Activated CD8-positive, alpha-beta memory T cell treated with anti-CD3 and anti-CD28 coated beads, Interleukin-2, amount 10 ng/mL, durations not matched to agents 7 days and 5 days (primary cell): ENCODE measurements at places on chromosomes 5 and 9. TPM values are rescaled to one million over a fixed set of nuclear protein-coding genes. Genes with fewer than 3 reads are reported as not detected.

GRCh38 chr5:132444841-132445639 lies 45.5 kb downstream of the IRF1 start:
- no peak for DNase-seq

- DNase-seq = no peak
Observed at GRCh38 chr9:88980740-88981203, 10.5 kb upstream of the S1PR3 start.

DNA sequence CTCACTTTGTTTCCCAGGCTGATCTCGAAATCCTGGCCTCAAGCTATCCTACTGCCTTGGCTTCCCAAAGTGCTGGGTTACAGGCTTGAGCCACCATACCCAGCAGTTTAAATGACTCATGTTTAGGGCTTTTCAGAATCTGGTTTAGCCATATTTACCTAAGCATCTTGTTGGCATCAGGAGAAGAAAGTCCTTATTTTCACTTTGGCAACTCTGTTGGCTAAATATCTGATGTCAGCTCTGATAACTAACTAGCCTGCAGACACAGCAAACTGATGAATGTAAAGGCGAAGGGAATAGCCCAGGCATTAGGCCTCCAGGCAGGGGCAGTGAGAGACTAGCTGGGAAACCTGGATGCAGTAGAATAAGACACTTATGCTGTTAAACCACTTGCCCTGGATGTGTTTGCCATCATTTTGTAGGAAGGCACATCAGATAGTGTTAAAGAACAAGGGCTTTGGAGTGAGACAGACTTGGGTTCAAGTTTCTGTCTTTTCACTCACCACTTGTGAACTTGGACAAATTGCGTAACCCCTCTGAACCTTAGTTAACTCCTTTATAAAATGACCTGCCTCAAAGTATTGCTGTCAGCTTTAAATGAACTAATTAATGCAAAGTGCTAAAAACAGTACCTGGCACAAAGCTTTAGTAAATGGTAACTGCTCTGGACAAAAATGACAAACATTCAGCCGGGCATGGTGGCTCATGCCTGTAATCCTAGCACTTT lies 34.7 kb upstream of the GARNL3 start:
- DNase-seq = no peak

DNA sequence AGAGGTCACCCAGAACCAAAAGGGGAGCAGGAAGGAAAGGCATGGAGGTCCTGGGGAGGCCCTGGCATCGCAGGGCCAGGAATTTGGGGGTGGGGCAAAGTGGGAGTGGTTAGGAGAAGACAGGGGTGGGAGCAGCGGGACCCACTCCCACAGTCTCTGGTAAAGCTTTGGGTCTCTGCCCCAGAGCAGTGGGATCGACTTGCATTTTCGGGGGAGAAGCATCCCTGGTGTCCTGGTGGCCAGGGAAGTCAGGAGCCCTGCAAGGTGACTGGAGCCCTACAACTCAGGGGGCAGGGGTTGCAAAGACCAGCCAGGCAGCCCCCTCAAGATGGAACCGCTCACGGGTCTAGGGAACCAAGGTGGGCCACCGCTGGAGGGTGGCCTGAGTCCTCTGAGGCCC lies 22.4 kb upstream of the GTF3C5 start:
- DNase-seq = no peak

DNA sequence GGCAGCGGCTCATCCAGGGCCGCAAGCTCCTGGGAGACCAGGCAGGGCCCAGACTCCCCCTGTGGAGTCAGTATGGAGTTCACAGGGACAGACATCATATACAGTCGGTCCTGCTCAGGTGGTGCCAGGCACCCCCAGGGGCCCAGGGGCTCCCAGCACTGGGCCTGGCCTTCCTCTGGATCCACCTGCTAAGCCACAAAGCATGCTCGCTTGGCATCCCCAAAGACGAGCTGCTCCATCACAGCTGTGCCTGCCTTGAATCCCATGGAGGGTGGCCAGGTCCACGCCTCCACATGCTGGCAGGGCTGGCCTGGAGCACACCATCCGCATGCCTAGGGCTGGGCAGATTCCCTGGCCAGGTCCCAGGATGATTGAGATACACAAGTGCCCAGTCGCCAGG lies 4.6 kb downstream of the BICD2 start:
- DNase-seq = no peak

GRCh38 chr9:127763918-127764384 lies 14.5 kb downstream of the SH2D3C start:
- no peak for DNase-seq

GRCh38 chr9:136024696-136025316 lies 63.6 kb upstream of the UBAC1 start:
- no peak for DNase-seq

The MCC gene
- 7.4 TPM for total RNA-seq

DNA sequence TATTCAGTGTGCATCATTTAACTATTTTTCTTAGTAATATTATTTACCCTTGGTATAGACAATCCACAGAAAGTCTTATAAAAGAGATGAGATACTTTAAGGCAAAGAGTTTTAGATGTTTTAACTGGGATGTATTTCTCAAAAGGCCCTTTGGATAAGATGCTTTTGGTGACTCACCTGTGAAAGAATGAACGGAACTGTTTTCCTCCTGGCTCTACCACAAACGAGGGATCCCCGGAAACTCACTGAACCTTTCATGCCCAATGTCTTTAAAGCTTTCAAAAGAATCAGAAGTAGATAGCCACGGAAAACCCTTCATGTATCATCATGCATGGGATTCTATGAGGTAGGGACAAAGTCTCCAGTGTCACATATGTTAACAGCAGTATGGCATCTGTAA lies 1.6 kb downstream of the ZNF782 start:
- DNase-seq = no peak

DNA sequence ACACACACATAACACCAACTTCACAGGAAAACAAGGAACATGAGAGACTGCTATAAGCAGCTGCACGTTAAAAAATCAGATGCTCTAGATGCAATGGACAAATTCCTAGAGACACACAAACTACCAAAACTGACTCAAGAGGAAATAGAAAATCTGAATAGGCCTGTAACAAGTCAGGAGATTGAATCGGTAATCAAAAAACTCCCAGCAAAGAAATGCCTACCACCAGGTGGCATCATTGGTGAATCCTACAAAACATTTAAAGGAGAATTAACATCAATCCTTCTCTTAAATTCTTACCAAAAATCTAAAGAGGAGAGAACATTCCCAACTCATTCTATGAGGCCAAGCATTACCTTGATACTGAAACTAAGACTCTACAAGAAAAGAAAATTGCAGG lies 54.9 kb downstream of the NDST1 start:
- no peak for DNase-seq

The ABITRAM gene
- total RNA-seq = 8.1 TPM

DNA sequence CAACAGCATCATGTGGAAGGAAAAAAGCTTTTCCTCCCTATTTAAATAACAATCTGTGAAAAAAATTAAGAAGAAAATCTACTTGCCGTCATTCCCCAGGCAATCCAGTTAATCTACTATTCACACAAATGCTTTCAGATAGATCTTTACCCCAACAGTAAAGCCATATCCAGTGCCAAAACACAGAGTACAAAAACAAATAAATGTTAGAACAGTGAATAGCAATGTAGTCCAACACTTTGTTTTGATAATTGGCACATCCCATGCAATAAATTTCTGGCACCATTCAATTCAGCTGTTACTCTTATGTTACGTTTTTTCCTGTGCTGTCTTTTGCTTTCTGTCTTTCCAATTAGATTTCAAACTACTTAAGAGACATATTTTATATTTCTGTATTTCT lies 2245.5 kb upstream of the WWC1 start:
- no peak for DNase-seq

The ORM2 gene
- total RNA-seq = not detected

The HTR4 gene
- not detected for total RNA-seq

The DMRT3 gene
- total RNA-seq = not detected

GRCh38 chr5:151591144-151591819 lies at the start of gene FAT2:
FAT2 (minus strand) TSS chr5:151591331; CDS start chr5:151568931, 22,400 bp downstream.
- DNase-seq = no peak

The CAPSL gene
- 0.47 TPM for total RNA-seq

DNA sequence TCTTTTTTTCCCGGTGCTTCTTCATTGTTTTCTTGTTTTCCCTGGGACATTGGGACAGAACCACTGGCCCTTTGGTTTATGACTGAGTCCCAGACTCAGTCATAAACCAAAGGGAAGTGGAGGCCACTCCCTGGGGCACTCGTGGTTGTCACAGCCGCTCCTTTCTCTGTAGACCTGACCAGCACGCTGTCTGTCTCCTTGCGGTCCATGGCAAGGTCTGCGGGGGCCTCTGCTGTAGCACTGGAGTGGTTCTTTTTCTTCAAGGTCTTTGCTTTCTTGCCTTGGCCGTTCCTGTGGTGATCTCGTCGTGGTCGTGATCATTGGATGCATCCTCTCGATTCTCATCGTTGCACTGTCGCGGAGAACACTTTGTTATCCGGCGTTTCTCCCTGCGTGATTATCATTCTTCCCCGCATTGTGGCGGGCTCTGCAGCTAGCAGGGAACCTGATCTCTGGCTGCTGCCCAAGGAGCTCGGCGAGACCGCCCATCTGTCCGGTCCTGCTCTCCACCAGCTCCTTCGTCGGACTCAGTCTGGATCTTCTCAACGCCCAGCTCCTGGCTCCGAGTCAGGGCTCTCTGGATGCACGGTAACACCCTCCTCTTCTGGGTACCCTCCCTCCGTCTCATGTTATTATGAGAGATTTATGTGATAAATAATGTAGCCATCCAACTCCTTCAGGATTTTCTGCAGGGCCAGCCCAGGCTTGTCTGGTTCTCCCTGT lies 43.5 kb upstream of the MPDZ start:
- no peak for DNase-seq

DNA sequence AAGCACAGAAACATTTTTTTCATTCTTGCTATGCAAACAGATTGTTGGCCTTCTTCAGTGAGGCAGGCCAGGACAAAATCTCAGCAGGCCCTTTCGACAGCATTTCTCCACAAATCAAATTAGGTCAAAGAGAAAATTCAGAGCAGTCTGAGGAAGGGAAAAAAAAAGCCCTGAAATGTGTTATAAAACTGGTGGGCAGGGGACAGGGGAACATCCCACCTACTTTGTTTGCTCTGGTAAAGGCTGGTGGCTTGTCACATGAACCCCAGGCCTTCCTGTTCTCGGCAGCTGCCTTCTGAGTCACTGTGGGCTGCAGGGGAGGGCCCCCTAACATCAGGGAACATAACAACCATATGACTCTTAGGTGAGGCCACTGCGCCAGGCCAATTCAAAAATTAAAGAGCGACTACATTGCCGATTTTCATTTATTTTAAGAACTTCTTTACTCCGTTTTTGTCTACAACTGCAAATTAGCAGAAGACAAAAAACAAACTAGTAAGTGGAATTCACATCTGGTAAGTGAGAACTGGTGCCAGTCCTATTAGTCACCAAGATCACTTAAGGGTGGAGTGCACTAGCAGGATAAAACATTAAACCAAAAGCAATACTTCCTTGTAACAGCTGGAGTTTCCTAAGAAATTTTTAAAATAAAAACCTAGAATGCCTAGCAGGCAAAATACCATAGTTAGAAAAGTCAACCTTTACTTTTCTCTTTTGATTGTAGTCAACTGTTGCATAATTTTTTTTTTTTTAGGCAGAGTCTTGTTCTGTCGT lies 46.2 kb upstream of the DENND4C start:
- DNase-seq = peak; percentile 93

The TAS2R1 gene
- not detected for total RNA-seq

The DRD1 gene
- total RNA-seq = not detected

- no peak for DNase-seq
Observed at GRCh38 chr9:88572684-88573083, 37.7 kb downstream of the NXNL2 start.

The PRLR gene
- not detected for total RNA-seq

DNA sequence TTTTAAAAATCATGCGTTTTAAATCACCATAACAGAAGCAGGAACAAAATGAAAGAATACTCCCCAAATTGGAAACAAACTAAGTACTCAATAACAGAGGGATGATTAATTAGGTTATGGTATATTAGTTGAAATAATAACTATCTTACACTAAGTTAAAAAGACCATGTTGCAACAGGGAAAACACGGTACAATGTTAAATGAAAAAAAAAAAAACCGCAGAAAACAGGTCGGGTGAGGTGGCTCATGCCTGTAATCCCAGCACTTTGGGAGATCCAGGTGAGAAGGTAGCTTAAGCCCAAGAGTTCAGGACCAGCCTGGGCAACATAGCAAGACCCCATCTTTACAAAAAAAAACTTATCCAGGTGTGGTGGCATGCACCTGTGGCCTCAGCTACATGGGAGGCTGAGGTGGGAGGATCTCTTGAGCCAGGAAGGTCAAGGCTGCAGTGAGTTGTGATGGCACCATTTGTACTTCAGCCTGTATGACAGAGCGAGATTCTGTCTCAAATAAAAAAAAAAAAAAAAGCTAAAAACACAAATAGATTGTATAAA lies 2.4 kb upstream of the PTPN3 start:
- no peak for DNase-seq
